ENCODE measurements at places on chromosomes 2 and 18. TPM values are rescaled to one million over a fixed set of nuclear protein-coding genes. Genes with fewer than 3 reads are reported as not detected.

GRCh38 chr18:37564711-37565100 is 892 bp downstream of the CELF4 start:
- peaks cover 15% of the 10 kb centered on the region for H3K27me3 ChIP-seq
- no peak overlapping the region for H3K4me3 ChIP-seq
- DNase-seq: no peak
- H3K27ac ChIP-seq: no peak overlapping the region
- no peaks in the 10 kb centered on the region for H3K4me1 ChIP-seq

GRCh38 chr2:100513650-100514049 is 43.4 kb downstream of the NMS start:
- no peak overlapping the region for H3K27ac ChIP-seq
- no peak overlapping the region for H3K4me3 ChIP-seq
- no peak for DNase-seq
- no peaks in the 10 kb centered on the region for H3K36me3 ChIP-seq
- no peaks in the 10 kb centered on the region for H3K27me3 ChIP-seq

The NEU2 gene
- not detected for total RNA-seq

- no peaks in the 10 kb centered on the region for H3K36me3 ChIP-seq
- no peaks in the 10 kb centered on the region for H3K27me3 ChIP-seq
- no peaks in the 10 kb centered on the region for H3K4me1 ChIP-seq
- no peak overlapping the region for H3K4me3 ChIP-seq
Measured at GRCh38 chr2:34808426-34808825, 1209.3 kb upstream of the FAM98A start.

Data from CD8-positive, alpha-beta memory T cell (primary cell).